ENCODE measurements at places on chromosomes 5 and 9.

- DNase-seq: no peak
These were observed 1952.6 kb downstream of the MAT2B start for GRCh38 chr5:165457859-165458481.

DNA sequence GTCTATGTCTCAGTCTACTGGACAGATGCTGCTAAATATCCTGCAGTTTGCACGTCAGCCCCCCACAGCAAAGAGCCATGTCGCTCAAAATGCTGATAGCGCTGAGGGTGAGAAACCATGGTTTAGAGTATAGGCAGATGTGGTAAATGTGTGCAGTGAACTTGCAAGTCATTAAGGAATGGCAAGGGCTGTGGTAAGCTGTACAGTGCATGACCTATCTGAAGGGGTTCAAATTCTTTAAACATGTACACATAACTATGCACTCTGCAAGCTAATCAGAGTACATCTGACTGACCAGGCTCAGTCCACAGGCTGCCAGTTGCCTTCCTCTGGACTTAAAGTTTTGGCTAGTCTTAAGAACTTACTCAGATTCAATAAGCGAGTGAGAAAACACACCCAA, 170.7 kb downstream of the CFAP90 start:
- no peak for DNase-seq

DNA sequence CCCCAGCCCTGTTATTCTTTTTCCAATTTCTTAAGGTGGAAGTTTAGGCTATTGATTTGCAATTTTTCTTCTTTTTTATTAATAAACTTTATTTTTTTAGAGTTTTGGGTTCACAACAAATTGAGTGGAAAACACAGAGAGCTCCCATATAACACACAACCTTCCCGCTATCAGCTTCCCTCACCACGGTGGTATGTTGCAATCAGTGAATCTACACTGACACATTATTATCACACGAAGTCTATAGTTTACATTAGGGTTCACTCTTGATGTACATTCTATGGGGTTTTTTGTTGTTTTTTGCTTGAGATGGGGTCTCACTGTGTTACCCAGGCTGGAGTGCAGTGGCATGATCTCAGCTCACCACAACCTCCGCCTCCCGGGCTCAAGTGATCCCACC, 4.8 kb upstream of the NFX1 start:
- no peak for DNase-seq

GRCh38 chr5:80759866-80760577, 105.2 kb upstream of the DHFR start:
- no peak for DNase-seq
